Mononuclear cell (primary cell): ENCODE measurements at places on chromosomes 12 and 14. TPM values are rescaled to one million over a fixed set of nuclear protein-coding genes. Genes with fewer than 3 reads are reported as not detected.

Gene P2RX2
- total RNA-seq = 0.10 TPM

Gene IQSEC3
- total RNA-seq = 0.21 TPM

Gene HVCN1
- 18.5 TPM for total RNA-seq

Gene PTPN6
- total RNA-seq = 99.9 TPM

Gene OASL
- total RNA-seq = 18.5 TPM

Gene ANKRD33
- 0.10 TPM for total RNA-seq

Gene TEDC1
- total RNA-seq = 19.9 TPM

Gene ACTN1
- 80.8 TPM for total RNA-seq

Gene HOXC6
- total RNA-seq = not detected

Gene CLEC1B
- 14.2 TPM for total RNA-seq

Gene MYO1A
- total RNA-seq = 0.31 TPM

Gene TMEM179
- total RNA-seq = not detected

Gene CLEC14A
- not detected for total RNA-seq

Gene INHBE
- not detected for total RNA-seq

Gene ABCC9
- total RNA-seq = 0.10 TPM

Gene EML5
- total RNA-seq = 3.8 TPM

Gene SPIC
- not detected for total RNA-seq

Gene CCDC197
- total RNA-seq = not detected

Gene LIN7A
- total RNA-seq = 6.1 TPM

Gene RNASE7
- not detected for total RNA-seq

Gene OR9K2
- not detected for total RNA-seq

Gene KRT85
- total RNA-seq = not detected

Gene DDHD1
- total RNA-seq = 89.9 TPM

Gene ARHGEF25
- total RNA-seq = 0.31 TPM

Gene POP5
- total RNA-seq = 12.7 TPM

Gene TSPAN19
- total RNA-seq = not detected

Gene CLMN
- total RNA-seq = 9.0 TPM

Gene OR4K17
- not detected for total RNA-seq

Gene ASPG
- 0.10 TPM for total RNA-seq

Gene SSPN
- total RNA-seq = 0.10 TPM

Gene CD9
- total RNA-seq = 26.4 TPM

Gene DLK1
- not detected for total RNA-seq

Gene KTN1
- 75.0 TPM for total RNA-seq

Gene ITGB7
- total RNA-seq = 49.8 TPM

Gene DDIT3
- 130 TPM for total RNA-seq

Gene SLCO1C1
- not detected for total RNA-seq

Gene DACT1
- total RNA-seq = 4.5 TPM

Gene SYNE3
- 27.6 TPM for total RNA-seq

Gene CLEC1A
- 0.10 TPM for total RNA-seq
